ENCODE measurements at places on chromosomes 2 and 18.

DNA sequence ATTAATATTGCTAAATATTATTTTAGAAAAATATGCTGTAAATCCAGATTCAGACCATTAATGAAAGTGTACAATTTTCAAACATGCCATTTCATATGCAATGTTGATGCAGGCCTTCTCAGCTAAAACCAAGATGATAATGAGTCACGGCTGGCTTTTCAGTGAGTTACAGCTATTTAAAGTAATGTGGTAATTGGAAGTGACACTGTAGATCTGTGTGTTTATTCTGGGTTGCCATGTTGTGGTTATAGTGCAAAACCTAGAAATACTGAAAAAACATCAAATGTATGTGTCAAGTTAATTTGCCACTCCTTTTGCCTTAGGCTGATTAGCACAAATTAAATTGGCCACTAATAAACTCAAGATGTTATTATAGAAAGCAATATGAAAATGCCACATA is 506.6 kb downstream of the ERBB4 start:
- peak; percentile 53 for DNase-seq

- peak; percentile 11 for DNase-seq
Observed at GRCh38 chr2:199659207-199659606, 191.8 kb downstream of the FTCDNL1 start.

DNA sequence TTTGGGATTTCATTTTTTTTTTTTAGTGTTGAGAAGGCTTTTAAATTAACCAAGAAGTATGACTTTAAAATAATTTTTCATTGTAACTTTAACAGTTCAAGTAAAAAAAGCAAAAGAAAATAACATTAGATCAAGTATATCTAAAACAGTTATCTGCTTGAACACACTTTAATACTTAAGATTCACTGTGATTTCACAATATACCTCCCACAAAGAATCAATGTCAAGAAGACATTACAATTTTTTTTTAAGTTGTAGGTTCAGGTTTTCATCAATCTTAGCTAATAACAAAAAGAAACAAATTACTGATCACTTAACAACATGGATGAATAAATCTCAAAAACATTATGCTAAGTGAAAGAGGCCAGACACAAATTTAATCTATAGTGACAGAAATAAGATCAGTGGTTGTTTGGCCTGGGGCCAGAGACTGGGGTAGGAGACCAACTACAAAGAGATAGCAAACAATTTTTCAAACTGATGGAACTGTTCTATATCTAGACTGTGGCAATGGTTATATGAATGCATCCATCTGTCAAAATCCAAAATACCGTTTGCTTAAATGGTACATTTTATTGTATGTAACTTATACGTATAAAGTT is 74.8 kb upstream of the FRZB start:
- DNase-seq, result no peak

GRCh38 chr18:6059551-6059950 is 164.2 kb upstream of the TMEM200C start:
- no peak for DNase-seq

DNA sequence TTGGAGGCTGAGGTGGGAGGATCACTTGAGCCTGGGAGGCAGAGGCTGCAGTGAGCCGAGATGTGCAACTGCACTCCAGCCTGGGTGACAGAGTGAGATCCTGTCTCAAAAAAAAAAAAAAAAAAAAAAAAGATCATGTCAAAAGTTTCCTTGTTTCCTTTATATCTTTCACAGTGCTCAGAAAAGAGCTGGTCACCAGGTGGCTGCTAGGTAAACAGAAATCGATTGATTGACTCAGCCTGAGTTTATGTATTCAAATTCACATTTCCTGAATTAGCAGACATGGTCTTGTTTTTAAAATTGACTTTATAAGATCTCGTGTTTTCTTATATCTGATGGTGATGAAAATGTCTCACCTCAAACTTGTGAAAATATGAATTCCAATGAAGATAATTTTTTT is 261.8 kb upstream of the FANCL start:
- no peak for DNase-seq

DNA sequence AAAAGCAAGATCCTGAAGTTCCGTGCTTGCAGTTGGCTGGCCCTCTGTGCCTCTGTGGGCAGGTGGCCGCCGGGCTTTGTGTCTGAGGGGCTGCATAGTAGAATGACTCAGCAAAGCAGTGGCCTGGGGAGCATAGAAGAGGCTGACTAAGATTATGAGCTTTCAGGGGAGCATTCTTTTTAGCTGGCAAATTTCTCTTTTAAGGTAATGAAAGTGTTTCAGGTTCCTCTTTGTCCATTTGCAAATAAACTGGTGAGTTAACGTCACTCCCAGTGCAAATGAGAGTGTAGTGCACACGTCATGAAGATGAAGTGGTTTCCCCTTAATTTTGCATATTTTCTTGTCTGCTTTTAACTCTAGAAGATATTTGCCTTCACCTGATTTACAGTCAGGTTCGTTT is 98.6 kb downstream of the BCL2L11 start:
- DNase-seq, result no peak

- DNase-seq, result no peak
Observed at GRCh38 chr2:240162939-240163714, 22.7 kb upstream of the OTOS start.

- peak; percentile 67 for DNase-seq
Observed at GRCh38 chr2:73053316-73054114, 18.0 kb downstream of the SFXN5 start.

- no peak for DNase-seq
Observed at GRCh38 chr2:109188496-109188890, 59.5 kb downstream of the SH3RF3 start.

DNA sequence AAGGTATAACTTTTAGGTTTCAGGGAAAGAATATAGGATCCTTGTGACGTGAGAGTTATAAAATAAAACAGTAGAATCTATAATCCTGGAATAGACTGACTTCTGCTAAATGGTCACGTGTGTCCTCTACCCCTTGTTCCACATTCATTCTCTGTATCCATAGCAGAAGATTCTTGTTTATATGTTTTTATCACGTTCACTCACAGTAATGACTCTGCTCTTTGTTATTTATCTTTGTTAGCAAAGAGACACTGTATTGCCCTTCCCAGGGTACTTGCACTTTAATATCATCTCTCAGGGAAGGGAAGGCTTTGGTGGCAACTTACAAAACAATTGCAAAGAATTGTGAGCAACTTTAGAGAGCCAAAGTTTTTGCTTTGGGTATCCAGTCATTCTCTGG is 206.2 kb upstream of the LRRTM1 start:
- DNase-seq, result no peak

GRCh38 chr2:52563151-52563550 is 1204.5 kb upstream of the CHAC2 start:
- no peak for DNase-seq

DNA sequence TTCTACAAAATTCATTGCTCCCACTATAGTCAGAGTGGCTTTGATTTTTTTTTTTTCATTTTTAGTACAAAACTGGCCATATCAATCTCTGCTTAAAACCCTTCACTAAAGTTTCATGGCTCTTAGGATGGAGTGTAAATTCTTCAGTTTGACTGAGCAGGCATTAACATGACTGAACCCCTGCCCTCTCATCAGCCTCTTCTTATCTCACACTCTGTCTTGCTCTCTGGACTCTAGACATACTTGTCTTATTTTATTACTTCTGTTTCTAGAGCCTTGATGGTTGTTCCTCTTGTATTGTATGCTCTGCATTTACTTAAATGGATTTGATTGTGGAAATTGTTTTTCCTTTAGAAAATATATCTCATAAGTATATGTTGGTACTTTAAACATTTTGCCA is 272.4 kb downstream of the DCC start:
- DNase-seq, result no peak

DNA sequence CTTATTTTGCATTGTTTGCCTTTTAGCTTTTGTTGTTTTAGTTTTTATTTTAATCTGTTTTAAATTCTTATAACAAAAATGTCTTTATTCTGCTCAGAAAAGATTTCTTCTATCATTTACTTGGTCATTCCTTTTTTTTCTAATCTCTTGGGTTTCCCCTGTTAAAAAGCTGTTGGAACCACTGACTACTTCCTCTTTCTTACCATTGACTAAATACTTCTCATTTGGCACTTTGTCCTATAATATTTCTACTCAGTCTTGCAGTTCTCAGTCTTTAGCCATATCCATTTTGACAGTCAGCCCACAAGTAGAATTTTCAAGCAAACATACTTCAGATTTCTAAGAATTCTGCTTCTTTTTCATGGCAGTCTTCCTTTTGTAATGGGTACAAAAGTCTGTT is 567.2 kb downstream of the SATB2 start:
- DNase-seq, result no peak

DNA sequence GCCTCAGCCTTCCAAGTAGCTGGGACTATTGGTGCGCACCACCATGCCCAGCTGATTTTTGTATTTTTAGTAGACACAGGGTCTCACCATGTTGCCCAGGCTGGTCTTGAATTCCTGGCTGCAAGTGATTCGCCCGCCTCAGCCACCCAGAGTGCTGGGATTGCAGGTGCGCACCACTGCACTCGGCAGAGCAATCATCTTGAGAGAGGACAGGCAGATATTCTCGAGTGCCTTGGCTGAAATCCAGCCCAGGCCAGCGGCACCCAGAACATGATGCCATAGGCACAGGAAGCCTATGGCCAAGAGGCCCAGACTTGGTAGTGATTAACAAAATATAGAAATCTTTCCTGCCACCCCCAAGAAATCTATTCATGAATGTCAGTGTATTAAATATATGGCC is 58.0 kb upstream of the PEX13 start:
- DNase-seq, result no peak

GRCh38 chr2:208674919-208675318 is 268.3 kb downstream of the PTH2R start:
- DNase-seq, result no peak

- DNase-seq, result no peak
Observed at GRCh38 chr2:86477349-86477748, 36.2 kb downstream of the KDM3A start.

- no peak for DNase-seq
Observed at GRCh38 chr2:186664385-186665043, 29.3 kb upstream of the FAM171B start.

DNA sequence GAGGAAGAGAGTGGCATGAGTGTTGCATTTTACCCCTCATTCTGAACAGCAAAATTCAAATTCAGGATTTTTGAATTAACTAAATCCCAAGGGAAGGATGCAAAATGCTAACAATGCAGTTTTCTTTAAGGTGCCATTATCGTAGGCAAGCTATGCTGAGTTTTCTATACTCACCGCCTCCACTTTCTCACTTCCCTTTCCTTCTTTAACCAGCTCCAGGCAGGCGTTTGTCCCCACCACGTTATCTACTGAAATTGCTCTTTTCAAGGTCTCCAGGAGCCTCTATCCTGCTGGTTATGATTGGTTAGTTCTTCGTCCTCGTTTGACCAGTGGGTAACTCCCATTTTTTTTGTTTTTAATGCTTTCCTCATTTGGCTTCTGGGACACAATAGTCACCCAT is 1.8 kb upstream of the CPO start:
- DNase-seq, result no peak

- DNase-seq, result peak; percentile 19
Observed at GRCh38 chr18:79068341-79068936, 755 bp upstream of the ATP9B start.

DNA sequence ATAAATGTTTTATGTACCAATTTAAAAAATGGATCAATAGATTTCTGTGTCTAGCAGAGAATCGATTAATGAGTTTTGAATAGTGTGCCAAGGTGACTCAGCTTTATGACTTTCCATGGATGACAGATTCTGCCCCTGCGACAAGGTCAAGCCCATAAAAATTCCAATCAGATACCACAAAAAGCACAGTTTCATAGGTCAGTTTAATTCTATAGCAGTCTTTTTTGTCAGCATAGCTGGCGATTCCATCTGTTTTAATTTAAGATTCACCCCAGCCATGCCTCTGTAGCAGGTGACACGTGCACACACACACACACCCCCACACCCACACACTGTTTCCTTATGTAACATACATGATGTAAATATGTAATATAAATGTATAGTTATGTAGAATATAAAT is 28.9 kb downstream of the RAB31 start:
- DNase-seq, result no peak

DNA sequence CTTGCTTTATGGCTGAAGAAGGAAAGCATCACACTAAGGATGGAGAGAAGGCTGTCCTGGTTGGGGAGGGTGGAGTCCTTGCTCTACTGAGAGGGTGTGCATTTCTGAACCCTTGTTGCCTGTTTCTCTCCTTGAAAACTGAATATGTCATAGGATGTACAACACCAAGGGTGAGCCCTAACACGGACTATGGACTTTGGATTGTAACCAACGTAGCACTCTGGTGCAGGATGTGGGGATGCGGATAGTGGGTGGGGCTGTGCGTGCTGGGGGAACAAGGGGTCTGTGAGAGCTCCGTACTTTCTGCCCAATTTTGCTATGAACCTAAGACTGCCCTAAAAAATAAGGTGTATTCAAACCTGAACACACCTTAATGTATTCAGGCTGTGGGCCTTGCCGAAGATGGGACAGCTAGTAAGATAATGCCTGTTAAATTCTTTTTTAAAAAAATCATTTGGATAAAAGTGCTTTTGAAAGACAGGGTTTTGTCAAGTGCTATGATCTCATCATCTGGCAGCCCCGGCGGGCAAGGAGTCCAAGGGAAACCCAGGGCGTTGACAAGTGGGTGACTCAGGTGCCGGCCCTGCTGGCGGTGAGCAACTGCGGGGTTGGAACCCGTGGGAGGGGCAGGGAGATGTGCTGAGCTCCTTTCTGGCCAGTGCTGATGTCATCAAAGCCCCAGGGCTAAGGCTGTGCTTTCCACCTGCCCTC is 54.0 kb downstream of the GATA6 start:
- no peak for DNase-seq
